ENCODE measurements at places on chromosomes 7 and 10.
A peak's percentile ranks its signal among the peaks of the same experiment; 100 is the strongest.

DNA sequence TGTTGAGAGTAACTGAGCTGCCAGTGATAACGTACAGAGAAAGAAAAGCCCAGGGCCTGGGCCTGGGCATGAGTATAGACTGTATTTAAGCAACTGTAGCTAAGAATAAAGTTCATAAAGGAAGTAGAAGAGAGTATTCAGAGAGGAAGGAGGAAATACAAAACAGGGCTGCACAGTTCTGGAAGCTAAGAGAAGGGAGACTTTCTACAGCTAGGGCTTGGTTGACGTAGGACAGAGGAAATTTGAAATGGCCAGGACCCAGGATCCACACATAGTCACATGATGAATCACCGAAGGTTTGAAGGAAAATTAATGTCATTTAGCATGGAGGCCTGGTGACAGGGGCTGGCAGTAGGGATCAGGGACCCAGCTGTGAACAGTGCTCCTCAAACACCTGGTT, 66.7 kb downstream of the ARL4A start:
- DNase-seq = no peak

DNA sequence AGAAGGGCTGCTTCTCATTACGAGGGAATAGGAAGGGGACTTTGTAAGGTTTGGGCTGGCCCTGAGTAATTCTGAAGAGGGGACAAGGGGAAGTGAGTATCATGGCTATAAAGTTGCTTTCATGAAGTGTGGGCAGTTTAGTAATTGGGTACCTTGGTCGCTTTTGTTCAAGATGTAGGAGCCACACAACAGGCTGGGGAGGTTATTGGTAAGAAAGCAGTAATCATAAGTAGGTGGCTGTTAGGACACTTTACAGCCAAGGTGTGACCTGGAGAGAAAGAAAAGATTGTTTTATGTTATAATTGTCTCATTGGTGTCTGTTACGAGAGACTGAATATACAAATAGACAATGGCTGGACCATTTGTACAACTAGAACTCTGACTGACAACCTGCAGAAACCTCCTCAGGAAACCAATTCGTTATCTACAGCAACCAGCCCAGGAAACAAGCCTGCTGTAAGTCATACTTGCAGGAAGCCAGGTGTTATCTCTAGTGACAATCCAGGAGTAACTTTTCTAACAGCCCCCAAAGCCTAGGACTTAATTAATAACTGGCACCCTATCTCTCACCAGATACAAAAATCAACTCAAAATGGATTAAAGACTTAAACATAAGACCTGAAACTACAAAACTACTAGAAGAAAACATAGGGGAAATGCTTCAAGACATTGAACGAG, 5.0 kb upstream of the CCM2 start:
- DNase-seq = no peak

DNA sequence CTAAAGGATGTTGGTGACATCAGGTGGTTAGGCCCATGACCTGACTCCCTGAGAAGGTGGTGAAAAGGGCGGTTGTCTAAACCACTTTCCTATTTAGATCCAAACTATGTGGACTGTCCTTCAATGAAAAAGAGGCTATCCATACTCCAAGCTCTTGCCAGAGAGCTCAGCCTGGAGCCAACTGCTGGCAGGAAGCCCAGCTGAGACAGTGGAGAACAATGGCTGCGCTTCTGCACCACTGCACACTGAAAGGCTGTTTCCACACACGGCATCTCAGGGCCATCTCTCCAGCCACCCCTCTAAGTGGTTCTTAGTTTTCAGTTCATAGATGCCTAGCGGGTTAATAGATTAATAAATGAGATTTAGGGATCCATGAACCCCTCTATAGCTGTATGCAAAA, 488.8 kb upstream of the ZMIZ1 start:
- peak; percentile 71 for DNase-seq

GRCh38 chr10:133270773-133271297, 5.8 kb downstream of the ADAM8 start:
- no peak for DNase-seq

GRCh38 chr10:81603106-81603620, 271.8 kb upstream of the NRG3 start:
- no peak for DNase-seq

DNA sequence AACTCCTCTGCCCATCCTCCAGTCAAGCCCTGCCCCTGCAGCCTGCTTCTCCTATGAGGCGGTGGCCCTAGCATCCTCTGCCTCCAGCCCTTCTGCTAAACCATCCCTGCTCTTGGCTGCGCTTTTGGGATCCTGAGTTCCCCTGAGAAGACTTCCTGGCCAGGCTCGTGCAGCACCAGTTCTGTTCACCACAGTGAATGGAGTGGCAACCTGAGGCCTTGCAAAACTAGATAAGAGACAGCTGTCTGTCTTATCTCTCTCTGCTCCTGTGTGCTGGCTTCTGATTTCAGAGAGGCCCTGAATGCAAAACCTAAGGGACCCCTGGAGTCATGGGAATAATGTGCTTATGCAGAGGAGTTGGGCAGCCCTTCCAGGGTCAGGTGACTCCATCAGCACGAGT, 119.2 kb downstream of the TMEM178B start:
- no peak for DNase-seq

GRCh38 chr10:1745780-1746456, 8.6 kb upstream of the ADARB2 start:
- DNase-seq = no peak

DNA sequence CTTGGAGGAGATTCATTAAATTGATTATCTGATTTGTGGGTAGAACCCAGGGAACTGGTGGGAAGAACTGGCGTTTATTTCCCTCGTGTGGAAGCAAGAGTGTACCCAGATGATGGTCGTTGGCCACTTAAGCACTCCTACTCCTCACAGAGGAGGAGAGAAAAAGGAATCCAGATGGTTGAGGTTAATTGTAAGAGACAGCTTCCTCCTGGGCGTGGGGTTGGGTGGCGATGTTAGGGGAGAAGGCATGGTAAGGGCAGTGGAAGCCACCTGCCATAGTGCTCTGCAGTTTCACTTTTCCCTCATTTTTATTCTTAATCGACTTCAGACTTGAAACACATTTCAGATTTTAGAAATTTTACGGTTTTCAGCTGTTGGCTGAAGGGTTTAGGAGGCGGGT, 104.1 kb downstream of the DOCK1 start:
- no peak for DNase-seq

- no peak for DNase-seq
Observed at GRCh38 chr7:105816954-105817615, 59.3 kb downstream of the ATXN7L1 start.

DNA sequence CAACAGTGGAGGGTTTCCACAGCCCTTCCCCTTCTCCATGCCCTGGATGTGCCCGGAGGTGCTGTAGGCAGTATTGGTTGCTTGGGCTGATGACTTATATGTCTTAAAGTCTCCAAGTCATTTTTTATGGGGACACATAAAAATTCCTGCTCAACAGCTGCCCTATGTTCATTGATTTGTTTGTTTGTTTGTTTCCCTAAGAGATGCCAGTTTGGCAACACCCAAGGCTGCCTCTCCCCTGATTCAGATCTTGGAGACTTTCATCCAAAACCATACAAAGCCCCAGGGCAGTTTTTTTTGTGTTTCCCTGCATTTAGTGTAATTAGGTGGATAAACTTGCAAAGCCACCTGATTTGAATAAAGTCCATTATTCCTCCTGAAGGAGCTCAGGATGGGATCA, 115.3 kb downstream of the PLPP4 start:
- no peak for DNase-seq
